Smooth muscle cell of the brain vasculature (primary cell): ENCODE measurements at places on chromosomes 11 and 22.
A peak's percentile ranks its signal among the peaks of the same experiment; 100 is the strongest.

DNA sequence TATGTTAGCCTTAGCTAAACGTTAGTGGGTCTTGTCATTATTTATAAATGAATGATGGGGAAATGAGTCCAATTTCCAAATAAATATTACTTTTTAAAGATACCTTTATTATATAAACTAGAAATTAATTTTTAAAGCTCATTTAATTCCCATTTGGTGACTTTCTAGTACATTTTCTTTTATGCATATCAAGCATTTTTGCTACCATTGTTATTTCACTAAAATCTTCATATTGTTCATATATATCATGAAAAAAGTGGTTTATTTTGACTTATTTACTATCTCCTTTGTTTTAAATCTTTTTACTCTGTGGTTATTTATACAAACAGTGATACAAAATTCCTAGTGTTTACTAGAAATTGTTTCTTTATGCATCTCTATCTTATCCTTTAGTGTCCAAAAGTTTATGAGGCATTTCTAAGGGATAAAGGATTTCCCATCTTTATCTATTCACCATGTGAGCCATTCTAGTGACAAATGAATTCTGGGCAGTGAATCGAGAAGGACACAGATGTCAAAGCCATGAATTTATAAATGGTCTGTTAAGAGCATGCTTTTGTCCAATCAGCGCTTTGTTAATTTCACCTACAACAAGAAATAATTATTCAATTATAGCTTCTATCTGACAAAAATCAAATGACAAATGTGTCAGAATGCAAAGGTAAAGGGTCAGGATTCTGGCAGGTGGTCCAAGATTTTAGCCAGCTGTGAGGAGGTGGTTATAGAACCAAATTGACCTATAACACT is 70.6 kb downstream of the PRMT3 start:
- DNase-seq: no peak

- DNase-seq: no peak
These were observed 1655.2 kb downstream of the LRRC4C start for GRCh38 chr11:39804271-39804670.

- DNase-seq: no peak
These were observed at the start of gene HIRA for GRCh38 chr22:19431649-19432132. HIRA (minus strand) TSS chr22:19431733; CDS start chr22:19431476, 257 bp downstream.

GRCh38 chr22:37270928-37271650 is 11.2 kb upstream of the CYTH4 start:
- no peak for DNase-seq

GRCh38 chr11:62646825-62647608 is 604 bp upstream of the GANAB start:
- no peak for DNase-seq

DNA sequence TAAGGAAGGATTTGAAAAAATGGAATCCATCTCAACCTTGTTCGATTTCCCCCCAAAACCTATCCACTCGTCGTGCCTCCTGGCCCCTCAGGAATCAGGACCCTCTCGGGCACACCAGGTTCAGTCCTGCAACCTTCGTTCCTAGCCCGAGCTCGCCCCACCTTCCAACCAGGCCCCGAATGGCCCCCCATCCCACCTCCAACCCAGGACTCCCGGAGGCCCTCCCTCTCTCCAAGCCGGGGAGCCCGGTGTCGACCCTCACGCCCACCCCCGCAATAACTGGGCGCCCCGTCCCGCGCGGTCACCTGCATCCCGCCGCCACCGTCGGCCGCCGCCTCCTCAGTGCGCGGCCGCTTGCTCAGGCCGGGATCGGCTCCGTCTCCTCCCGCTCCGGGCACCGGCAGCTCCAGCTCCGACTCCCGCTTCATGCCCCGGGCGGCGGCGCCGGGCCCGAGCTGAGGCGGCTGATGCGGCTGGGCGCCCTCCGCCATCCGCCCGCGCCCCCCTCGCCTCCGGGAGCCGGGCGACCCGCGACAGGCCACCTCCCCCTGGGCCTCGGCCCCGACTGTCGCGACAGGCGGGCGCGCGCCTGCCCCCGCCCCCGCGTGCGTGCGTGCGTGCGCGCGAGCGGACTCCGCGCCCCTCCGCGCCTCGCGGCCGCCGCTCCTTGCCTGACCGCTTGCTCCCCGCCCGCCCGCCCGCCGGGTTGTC is 534 bp downstream of the RBFOX2 start:
- DNase-seq: peak; percentile 20

DNA sequence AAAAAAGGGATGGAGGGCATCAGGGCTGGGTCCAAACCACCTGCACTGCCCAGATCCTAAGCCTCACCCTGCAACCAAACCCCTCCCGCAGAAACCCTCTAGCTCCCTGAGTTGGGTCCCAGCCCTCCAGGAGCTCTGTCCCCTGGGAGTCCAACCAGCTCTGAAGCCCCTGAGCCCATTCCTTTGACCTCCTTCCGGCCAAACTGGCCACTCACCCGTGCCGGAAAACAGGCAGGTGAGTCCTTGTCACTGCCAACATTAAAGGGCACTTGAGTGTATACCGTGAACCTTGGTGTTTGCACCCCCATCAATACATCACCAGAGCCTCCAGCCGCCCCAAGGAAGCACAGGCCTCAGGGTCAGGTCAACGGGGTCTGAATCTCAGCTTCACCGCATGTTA is 11.5 kb downstream of the MS4A15 start:
- no peak for DNase-seq

DNA sequence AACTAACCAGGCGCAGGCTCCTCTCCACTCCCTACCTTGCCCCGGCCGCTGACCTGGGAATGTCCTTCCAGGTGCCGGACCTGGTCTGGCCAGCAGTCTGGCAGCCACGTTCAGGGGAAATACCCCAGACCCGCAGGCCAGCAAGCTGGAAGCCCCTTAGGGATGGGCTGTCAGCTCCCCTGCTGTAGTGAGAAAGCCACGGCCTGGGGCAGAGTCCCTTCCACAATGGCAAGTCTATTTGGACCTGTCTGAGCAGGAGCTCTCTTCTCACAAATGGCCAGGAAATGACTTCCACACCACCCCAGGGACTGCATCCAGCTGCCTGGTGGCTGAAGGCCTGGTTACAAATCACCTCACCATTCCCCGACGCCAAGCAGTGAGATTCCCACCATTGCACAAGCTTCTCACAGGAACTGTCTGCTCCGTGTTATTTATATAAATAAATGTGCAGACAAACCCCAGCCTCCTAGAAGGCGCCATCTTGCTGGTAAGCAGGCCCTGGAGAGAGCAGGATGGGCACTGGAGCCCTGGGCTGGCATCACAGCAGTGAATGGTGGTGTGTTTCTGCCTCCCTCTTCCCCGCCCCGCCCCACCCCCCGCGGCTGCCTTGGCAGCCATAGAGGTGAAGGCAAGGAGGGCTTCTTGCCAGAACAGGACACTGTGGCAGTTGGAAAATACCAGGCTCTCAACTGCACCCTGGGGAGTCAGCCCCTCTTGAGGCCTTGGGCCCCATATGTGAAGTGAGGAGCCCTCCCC is 23.7 kb downstream of the RSPH14 start:
- DNase-seq: no peak

- DNase-seq: no peak
These were observed 33.6 kb downstream of the SYN3 start for GRCh38 chr22:33024626-33025025.

DNA sequence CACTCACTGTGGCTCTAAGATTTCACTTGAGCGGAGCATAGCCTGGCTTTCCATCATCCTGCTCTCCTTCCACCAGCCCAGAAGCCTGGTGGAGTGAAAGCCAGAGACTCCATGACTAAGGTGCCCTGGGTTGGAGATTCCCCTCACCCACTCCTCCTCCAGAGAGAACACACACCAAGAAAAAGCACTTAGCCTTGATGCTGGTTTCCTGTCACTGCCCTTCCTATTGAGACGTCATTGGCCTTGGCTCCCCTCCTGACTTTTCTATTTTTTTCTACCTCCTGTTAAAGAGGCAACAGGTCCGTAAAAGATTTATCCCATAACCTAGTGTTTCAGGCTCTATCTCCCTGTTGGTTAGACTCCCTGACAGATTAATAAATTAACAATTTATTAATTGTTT is 38.5 kb upstream of the APLNR start:
- no peak for DNase-seq

DNA sequence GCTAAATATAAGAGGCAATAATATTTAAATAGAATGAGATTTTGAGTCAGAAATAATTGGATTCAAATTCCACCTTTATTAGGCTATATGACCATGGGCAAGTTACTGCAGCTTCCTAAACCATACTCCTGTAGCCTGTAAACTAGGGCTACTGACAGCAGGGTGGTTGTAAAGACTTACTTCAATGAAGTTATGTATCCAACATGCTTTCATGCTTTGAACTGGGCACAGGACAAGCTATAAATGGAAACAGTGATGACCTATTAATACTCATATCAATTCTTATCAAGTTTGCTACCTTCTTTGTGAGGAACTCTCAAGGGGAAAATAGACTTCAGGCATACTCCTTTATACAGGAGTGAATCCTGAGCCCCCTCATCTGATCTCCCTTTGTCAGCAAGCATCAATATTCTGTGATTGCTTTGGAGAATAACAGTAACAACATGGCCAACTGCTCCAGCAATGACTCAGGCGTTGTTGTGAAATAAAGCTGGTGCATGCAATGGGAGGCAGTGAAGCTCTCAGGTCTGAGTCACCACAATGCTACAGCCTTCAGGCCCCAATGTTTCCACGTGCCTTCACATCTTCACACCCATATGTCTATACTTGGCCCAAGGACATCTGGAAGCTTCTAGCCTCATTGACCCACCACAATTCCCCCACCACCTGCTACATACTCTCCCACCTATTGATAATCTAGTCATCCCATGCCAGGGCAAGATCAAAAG is 102.5 kb downstream of the KCNA4 start:
- DNase-seq: no peak

- no peak for DNase-seq
These were observed 193.1 kb upstream of the LARGE1 start for GRCh38 chr22:34113381-34113780.

- DNase-seq: no peak
These were observed 332 bp upstream of the HMGXB4 start for GRCh38 chr22:35257002-35257320.

GRCh38 chr11:103920933-103921332 is 115.5 kb upstream of the DDI1 start:
- no peak for DNase-seq
